ENCODE measurements at places on chromosomes 3 and 15. TPM values are rescaled to one million over a fixed set of nuclear protein-coding genes. Genes with fewer than 3 reads are reported as not detected.
A peak's percentile ranks its signal among the peaks of the same experiment; 100 is the strongest.

ZBTB20 gene
- polyA plus RNA-seq, result 2.0 TPM

DNA sequence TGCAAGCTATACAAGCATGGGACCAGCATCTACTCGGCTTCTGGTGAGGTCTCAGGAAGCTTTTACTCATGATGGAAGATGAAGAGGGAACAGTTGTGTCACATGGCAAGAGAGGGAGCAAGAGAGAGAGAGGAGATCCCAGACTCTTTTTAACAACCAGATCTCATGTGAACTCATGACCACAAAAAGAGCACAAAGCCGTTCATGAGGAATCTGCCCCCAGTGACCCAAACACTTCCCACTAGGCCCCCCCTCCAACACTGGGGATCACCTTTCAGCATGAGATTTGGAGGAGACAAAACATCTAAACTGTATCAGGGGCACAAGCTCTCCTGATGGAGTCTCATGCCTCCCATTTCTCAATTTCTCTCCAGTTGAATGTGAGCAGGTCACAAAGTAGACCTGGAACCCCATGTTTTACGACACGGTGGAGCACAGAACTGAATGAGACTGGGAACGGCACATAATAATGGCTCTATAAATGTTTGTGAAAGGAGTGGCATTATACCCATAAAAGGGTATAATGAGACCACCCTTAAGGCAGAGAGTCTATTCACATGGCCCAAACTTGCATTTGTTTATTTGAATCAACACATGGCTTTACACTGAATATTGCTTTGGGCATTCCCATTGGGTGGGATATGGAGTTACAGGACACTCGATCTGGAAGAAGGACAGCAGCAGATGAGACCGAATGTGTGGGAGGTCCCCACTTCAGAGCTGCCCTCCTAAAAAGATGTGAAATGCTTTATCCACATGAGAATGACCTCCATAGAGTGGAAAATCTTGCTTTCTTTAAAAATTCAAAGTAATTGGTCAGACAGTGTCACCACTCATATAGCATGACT lies 38.8 kb downstream of the IL16 start:
- no peak for DNase-seq

CLCN2 gene
- polyA plus RNA-seq, result 2.6 TPM

DNA sequence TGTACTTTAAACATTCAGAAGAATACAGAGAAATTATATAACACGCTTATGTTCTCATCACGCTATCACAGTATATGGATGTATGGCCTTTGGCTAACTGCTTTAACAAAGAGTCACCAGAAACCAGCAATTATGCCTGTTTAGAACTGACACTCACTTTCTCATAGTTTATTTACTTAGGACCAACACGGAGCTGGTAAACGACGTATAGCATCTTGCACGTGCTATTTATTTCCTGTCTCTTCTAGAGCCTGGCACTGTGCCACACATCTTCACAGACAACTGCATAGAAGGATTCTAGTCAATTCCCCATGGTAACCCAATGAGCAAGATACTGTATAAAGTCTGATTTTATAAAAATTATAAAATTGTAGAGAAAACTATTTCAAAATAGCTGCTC lies 43.6 kb downstream of the TBC1D2B start:
- no peak for DNase-seq

ERC2 gene
- 4.3 TPM for polyA plus RNA-seq

PPARG gene
- 0.78 TPM for polyA plus RNA-seq

GRCh38 chr3:108528459-108529252 lies 18.3 kb upstream of the MYH15 start:
- no peak for DNase-seq

SST gene
- polyA plus RNA-seq, result 140 TPM

- no peak for DNase-seq
Observed at GRCh38 chr3:14126017-14126886, 1.4 kb downstream of the TMEM43 start.

- DNase-seq, result peak; percentile 100
Observed at GRCh38 chr3:186099178-186099577, 9.7 kb downstream of the ETV5 start.

GRCh38 chr15:82871358-82871757 lies 61.9 kb downstream of the WHAMM start:
- DNase-seq, result no peak

GRCh38 chr15:50148362-50148963 lies 29.4 kb upstream of the ATP8B4 start:
- DNase-seq, result peak; percentile 77

XPC gene
- 18.6 TPM for polyA plus RNA-seq

- no peak for DNase-seq
Observed at GRCh38 chr15:33587773-33588172, 277.0 kb downstream of the RYR3 start.

- DNase-seq, result peak; percentile 24
Observed at GRCh38 chr3:160400702-160401150, 1.3 kb downstream of the SMC4 start.

IMPG2 gene
- polyA plus RNA-seq, result not detected

DNA sequence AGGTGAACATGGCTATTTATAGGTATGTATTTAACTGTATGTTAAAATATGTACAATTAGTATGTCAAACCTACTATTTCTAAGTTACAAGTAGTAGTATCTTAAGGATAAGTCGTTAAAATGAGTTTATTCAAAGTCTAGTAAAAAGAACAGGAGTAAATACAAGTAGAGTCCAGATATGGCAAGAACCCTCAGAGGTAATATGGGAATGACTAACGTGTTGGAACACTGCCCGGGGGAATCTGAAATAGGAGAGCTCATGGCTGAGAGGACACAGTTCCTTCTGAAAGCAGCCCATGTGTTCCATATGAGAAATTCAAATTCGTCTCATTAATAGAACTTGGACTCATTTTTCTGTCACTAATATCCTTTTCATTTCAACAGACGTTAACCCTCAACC lies 158.8 kb downstream of the CLSTN2 start:
- peak; percentile 43 for DNase-seq

- no peak for DNase-seq
Observed at GRCh38 chr3:143567823-143568222, 280.4 kb downstream of the SLC9A9 start.

- no peak for DNase-seq
Observed at GRCh38 chr15:83164111-83164770, 43.4 kb downstream of the HDGFL3 start.

DNA sequence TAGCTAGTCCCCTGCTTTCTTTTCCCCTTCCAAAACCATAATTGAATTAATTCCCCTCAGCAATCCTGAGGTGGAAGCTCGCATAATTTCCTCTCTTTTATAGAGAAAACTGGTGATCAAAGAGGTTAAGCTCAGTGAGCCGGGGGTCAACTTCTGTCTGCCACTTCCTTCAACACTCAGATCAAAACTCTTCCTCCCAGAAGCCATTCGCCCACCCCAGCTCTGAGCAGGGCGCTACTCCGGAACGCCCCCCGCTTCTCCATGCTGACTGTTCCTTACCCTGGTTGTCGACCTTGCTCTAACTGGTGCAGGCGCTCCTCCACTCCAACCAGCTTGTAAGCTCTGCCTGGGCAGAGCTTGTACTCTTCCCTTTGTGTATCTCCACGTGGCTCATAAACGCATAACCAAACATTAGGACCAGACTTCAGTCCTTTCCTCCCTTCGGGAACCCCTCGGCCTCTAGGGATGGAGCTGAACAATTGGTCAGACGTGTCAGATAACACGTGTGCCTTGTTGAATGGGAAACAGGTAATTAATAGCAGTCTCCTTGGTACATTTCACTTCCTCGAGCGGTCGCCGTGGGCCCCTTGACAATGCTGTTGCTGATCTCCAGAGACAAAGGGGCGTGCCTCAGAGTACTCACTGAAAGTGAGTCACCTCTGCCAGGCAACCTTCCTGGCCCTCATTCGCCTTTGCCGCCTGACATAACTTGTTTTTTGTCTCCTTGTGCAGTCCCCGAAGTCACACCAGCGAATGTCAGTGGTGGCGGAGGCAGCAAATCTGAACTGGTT lies 71.8 kb downstream of the IL5RA start:
- peak; percentile 48 for DNase-seq

GRCh38 chr3:127598841-127599570 lies 795 bp downstream of the MCM2 start:
- no peak for DNase-seq

- DNase-seq, result peak; percentile 57
Observed at GRCh38 chr3:77040216-77040615, 317 bp downstream of the ROBO2 start.

SH2D7 gene
- polyA plus RNA-seq, result not detected

DNA sequence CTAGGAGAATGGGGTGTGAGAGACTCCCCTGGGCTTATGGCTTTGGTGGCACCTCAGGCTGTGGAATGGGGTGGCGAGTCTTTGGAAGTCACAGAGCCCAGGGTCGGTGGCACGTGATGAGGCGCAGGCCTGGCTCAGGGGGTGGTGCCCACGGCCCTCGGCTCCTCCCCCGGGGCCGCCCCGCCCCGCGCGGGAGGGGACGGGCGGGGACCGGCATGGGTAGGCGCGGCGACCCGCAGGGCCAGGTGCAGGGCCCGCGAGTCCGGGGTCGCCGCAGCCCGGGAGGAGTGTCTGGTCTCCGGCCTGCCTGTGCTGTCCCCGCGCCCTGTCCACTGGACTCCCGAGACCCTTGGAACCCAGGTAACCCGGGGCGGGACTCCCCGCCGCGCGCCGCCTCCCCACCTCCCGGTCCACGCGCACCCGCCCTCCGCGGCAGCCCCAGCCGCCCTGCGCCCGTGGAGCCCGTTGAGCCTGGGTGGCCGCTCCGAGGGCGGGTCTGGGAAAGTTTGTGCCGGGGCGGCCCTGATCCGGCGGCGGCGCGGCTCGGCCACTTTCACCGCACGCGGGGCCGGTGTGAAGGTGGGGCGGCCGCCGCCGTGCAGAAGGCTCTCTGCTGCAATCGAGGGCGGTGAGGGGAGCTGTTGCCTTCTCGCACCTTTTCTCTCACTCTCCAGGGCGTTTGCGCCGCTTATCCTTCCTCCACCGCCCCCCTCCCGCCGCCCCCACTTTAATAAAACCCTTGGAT lies at the start of gene PAQR5:
TSS of gene PAQR5 (plus strand) at position 216 of the 745 bp plus-strand sequence. CDS start 61,169 bp downstream, outside the sequence.
- peak; percentile 21 for DNase-seq

DNA sequence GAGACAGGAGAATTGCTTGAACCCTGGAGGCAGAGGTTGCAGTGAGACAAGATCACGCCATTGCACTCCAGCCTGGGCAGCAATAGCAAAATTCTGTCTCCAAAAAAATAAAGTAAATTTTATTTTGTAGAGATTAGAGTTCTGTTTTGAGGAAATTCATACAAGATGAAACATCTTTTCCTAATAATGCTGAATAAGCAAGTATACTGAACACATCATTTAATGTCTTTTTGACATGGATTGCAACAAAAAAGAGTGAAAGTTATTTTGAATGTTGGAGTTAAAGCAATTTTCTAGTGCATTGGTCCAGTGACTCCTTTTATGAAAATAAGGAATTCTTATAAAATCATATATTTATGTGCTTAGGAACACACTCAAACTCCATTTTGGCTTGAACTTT lies 20.5 kb downstream of the LCTL start:
- DNase-seq, result no peak

- DNase-seq, result no peak
Observed at GRCh38 chr3:49625071-49625470, 49.1 kb upstream of the APEH start.

- DNase-seq, result no peak
Observed at GRCh38 chr3:21955406-21955805, 204.4 kb upstream of the ZNF385D start.

DNA sequence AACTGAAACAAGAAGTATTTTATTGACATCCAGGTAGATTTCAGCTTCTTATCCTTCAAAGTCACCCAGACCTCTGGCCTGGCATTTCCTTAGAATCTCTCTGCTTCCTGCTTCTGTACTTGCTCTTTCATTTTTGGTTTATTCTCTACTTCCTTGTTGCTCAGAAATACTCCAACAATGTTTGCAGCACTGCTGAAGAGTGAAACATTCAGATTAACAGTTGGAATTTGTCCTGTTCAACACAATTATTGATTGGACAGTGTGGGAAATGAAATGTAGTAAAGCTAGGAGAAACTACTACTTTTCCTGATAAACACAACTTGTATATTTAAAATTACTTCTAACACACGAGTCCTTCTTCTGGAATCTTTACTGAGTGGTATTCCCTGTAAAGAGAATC lies 81.0 kb upstream of the MEIS2 start:
- DNase-seq, result no peak
